ENCODE measurements at places on chromosomes 7 and 10. TPM values are rescaled to one million over a fixed set of nuclear protein-coding genes. Genes with fewer than 3 reads are reported as not detected.

Gene SORBS1
- 0.74 TPM for total RNA-seq

Gene SOSTDC1
- total RNA-seq: not detected

Gene ADAMTS14
- 0.09 TPM for total RNA-seq

Gene CAMK2B
- 0.14 TPM for total RNA-seq

Gene TFPI2
- total RNA-seq: 308 TPM

Gene OR2A5
- total RNA-seq: not detected

Gene TMEM270
- not detected for total RNA-seq

Gene KCND2
- total RNA-seq: not detected

Gene GOLGA7B
- 3.9 TPM for total RNA-seq

Gene SNX8
- total RNA-seq: 85.4 TPM

Gene CTAGE4
- total RNA-seq: not detected

Gene IRF5
- total RNA-seq: 12.5 TPM
